ENCODE measurements at places on chromosomes 5 and 9.

GRCh38 chr9:135403733-135404450, 75.7 kb upstream of the PPP1R26 start:
- no peak for DNase-seq

DNA sequence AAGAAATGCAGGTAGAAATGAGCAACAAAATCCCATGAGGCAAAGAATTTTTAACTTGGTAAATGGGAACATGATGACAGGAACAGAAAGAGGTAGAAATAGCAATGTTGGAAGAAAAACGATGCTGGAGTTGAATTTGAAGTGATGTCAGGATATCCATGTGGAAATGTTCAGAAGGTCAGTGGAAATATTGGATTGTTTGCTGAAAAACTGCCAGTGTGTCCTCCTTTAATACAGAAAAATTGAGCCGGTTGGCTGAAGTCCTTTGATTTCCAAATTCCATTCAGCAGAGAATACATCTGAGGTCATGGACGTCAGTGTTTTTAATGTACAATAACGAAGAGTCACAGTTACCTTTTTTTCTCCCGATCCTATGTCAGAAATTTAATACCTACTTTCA, 110.0 kb upstream of the DMAC1 start:
- DNase-seq = no peak

- DNase-seq = no peak
These were observed 33.3 kb upstream of the SPRY4 start for GRCh38 chr5:142358121-142358520.

DNA sequence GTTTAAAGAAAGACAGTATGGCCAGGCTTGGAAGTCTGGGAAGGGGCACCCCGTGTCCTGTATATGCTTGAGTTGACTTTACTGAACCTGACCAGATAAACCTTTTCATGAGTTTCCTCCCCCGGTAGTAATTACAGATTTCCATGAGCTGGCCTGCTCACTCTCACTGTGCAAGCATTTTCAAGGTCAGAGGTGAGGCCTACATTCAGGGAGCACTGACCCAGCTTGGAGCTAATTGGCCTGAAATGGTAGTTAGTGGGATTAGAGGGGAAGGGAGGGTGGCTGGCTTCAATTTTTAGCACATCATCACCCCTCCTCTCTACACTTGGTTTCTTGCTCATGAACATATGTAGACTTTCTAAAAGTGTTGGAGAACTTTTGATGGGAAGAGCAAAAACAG, 99.2 kb downstream of the PSAT1 start:
- DNase-seq = no peak

- DNase-seq = no peak
These were observed 46.3 kb downstream of the FAM240B start for GRCh38 chr9:38673399-38674193.

DNA sequence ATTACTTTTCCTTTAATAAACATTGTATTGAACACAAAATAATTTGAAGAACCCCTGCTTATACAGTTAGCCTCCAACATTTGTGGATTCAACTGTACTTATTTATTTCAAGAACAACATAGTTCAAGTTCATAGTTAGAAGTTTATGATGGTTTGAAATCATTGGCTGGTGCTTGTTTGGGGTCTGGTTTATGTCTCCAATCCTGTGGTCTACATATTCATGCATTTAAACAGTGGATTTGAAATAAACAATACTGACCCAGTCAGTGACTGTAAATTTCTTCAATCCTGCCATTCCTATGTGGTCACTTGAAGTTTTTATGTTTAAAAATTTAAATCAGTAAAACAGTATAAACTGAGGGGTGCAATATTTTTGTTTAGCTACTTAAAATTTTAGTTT, 145.1 kb upstream of the TRPC7 start:
- DNase-seq = no peak

- DNase-seq = no peak
These were observed 13.1 kb upstream of the HSD17B4 start for GRCh38 chr5:119439140-119439631.

GRCh38 chr5:158898185-158899177, 201.2 kb downstream of the EBF1 start:
- no peak for DNase-seq

- DNase-seq = no peak
These were observed 1.8 kb upstream of the TSC1 start for GRCh38 chr9:132946211-132946610.

- DNase-seq = peak; percentile 58
These were observed 56.3 kb upstream of the DIRAS2 start for GRCh38 chr9:90698871-90699440.

- DNase-seq = no peak
These were observed 49.1 kb downstream of the ARHGAP26 start for GRCh38 chr5:142819292-142819691.

GRCh38 chr9:88420227-88420626, 32.0 kb downstream of the SPIN1 start:
- DNase-seq = no peak

DNA sequence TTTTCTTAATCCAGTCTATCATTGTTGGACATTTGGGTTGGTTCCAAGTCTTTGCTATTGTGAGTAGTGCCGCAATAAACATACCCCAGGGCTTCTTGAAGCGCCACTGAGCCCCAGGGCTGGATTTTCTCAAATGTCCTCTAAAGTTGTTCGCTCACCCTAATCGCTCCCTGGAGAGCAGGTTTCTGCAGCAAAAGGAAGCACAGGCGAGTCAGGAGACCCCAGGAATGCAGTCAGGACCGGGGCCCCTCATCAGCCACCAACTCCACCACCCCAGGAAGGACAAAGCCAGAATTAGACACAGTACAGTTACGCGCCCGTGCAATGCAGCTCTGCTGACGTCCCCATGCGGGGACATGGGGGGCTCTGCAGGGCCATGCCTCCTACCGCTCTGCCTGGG, 15.7 kb upstream of the OBP2B start:
- no peak for DNase-seq

- no peak for DNase-seq
These were observed 19.3 kb downstream of the SLIT3 start for GRCh38 chr5:169281625-169282024.

- DNase-seq = no peak
These were observed 33.3 kb downstream of the SH3PXD2B start for GRCh38 chr5:172421020-172421419.

- DNase-seq = no peak
These were observed 101.8 kb upstream of the MAST4 start for GRCh38 chr5:66494437-66494836.

- no peak for DNase-seq
These were observed 32.4 kb downstream of the OSTF1 start for GRCh38 chr9:75120686-75121085.

DNA sequence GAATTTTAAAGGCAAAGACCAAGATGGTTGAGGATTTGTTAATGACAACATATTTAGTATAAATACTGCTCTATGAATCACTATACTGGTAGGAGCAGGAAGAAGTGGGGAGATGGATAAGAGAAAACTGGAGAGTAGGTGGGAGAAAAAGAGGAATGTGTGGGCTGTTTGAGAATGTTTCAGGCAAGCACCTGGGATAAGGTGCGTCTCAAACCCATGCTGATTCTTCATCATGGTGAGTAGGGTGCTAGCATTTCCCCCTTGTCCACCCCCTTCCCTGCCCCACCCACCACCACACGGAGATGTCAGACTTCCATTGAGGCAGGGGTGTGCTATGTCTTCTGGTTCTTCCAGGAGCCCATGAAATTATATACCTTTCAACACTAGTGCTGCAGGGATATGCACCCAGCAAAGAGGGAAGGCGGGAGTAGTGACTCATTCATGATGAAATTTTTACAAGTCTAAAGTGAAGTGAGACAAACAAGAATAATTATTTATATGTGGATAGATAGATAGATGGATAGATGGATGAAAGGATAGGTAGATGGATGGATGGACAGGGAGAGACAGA, 54.3 kb downstream of the MTX3 start:
- no peak for DNase-seq

DNA sequence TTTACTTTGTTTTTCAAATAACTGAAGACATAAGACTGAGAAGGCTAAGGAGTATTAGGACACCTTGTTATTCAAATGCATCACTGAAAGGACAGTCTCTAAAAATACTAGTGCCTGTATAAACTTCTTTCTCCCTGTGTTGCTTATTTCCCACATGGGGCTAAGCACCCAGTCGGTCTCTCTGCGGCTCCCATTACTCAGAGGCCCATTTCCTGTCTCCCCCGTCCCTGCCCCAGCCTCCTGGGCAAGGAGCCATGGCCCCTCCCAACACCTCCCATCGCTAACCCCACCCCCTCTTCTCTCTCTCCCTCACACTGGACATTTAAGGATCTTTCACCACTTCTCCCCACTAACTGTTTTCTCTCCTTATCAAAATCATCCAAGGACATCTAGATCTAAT, 81.9 kb downstream of the EBF1 start:
- no peak for DNase-seq

- DNase-seq = no peak
These were observed 169.3 kb downstream of the PAX5 start for GRCh38 chr9:36864491-36865410.

DNA sequence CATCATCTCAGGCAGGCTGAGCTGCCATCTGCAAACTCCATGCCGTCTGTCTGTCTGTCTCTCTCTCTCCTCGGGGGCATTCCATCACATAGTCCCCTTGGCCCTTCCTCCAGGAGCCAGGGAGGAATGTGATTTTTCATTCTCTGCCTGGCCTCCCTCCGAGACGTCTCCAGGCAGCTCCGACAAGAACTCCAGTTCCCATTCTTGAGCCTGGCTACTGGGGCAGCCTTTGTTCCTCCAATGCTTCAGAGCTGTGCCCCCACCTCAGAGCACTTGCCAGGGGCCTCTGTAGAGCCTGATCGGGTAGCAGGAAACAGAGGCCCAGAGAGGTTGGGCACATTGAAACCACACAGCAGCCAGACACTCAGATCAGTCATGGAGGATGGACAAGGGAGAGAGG, 74.0 kb downstream of the COL27A1 start:
- DNase-seq = no peak

DNA sequence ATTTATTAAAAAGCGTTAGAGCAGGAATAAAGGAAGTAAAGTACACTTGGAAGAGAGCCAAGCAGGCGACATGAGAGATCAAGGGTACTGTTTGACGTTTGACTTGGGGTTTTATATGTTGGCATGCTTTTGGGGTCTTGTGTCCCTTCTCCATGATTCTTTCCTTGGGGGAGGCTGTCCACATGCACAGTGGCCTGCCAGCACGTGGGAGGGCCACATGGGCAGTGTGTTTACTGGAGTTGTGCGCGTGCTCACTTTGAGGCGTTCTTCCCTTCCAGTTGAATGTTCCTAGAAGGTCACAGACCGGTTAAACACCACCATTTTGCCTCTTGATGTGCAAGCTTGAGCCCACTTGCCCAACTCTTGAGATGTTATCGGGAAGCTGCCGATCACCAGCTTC, 49.5 kb upstream of the ICE1 start:
- DNase-seq = no peak

DNA sequence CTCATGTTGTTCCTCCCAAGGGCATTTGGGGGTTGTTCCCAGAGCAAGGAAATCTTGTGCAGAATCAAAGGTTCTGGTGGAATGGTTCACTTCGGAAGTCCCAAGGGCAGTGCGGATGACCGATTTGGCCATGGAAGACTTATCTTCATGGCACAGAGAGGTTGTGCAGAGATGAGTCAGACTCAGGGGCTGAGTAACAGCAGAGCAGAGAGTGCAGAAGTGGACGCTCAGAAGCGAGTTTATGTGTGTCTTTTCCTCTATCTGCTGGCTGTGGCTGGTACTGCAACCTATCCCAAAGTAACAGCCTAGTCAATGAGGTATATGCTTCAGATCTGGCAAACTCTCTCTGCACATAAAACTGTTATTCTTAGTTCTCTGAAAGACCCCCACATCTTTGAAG, 118.1 kb downstream of the DPYSL3 start:
- DNase-seq = no peak

DNA sequence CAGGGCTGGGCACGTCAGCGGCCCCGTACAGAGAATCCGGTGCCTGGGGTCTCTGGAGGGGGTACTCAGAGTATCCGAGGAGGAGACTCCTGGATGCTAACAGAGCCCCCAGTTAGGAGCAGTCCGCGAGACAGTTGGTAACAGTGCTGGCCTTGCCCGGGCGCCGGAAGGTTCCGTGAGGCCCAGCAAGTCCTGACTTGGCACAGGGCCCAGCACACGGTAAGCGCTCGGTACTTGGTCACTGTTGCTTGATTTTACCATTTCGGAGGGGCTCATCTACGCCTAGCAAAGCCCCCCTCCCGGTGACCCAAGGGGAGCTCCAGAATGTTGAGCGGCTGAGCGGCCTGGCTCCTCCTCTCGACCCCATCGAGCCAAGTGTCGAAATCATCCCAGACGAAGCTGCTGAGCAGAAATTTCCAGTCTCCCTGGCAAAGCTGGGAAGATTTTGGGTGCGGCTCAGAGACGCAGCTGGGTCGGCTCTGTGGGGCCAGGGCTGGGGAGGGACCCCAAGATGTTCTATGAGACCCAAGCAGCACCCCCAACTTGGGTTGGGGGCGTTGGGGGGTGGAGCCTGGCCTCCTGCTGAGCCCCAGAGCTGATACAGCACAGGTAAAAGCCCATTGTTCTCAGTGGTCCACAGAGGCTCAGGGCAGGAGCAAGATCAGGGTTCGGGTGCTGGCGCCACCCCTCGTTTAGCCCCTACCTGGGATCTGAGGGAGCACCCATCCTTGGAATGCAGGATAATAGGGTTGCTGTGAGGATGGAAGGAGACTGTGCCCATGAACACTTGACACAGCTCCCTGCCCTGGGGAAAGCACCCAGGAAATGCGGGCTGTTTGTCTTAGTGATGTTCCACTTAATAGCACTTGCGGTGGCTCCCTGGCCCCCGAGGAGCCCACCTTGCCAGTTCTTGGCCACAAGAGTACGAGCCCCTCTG, 137.2 kb downstream of the C9orf50 start:
- DNase-seq = peak; percentile 77

DNA sequence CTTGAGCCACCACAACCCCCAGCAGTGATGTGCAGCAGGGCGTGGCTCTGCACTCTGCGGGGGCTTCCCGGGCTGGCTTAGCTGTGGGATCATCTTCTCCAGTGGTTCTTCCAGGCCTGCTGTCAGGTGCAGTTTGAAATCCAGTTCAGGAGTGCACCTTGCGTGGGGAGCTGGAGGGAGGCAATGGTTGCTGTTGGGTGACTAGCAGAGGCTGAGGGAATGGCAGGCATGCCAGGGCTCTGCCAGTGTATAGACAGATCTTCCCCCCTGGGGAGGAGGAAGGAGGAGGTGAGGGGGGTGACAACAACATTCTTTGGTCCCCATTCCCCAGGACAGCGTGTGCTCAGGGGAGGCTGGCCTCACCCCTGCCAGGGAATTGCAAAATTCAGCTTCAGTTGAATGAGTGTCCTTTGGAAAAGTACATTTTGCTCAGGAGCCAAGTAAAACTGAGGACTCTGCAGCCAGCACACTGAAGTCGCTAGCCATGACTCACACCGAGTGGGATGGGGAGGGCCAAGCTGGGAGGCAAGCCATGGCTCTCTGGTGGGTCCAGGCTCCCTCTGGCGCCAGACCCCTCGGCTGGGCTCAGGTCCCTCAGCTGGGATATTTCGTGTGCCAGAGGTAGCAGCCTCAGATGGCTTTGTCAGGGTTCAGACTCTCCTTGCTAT, 35.0 kb downstream of the ERGIC1 start:
- peak; percentile 63 for DNase-seq

GRCh38 chr5:76269932-76270610, 133.0 kb upstream of the IQGAP2 start:
- DNase-seq = no peak
